ENCODE measurements at places on chromosomes 6 and 20.
A peak's percentile ranks its signal among the peaks of the same experiment; 100 is the strongest.

DNA sequence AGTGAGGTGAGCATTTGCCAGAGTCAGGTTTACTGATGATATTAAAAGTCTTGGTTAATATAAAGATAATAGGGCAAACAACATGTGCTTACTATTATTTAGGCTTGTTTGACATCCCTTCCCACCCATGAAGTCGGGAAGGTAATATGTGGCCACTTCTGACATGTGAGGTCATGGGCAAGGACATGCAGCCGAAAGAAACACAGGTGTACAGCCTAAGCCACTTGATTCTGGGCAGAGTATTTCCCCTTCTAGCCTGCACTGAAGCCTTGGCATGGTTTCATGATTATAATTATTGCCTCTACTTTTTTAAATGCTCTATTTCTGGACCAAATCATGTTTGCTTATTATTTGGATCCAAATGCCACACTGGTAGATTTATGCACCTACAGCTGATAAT lies 52.3 kb downstream of the TSPYL4 start:
- no peak for DNase-seq

- DNase-seq = no peak
These were observed 1.5 kb upstream of the CPNE5 start for GRCh38 chr6:36840432-36841403.

GRCh38 chr20:62816884-62817873 lies at the start of gene COL9A3:
Gene COL9A3, plus strand, starts transcription at chr20:62817050. Its CDS starts 15 bp downstream, at chr20:62817065.
- no peak for DNase-seq

- DNase-seq = no peak
These were observed 24.6 kb upstream of the RNF217 start for GRCh38 chr6:124937645-124938044.

DNA sequence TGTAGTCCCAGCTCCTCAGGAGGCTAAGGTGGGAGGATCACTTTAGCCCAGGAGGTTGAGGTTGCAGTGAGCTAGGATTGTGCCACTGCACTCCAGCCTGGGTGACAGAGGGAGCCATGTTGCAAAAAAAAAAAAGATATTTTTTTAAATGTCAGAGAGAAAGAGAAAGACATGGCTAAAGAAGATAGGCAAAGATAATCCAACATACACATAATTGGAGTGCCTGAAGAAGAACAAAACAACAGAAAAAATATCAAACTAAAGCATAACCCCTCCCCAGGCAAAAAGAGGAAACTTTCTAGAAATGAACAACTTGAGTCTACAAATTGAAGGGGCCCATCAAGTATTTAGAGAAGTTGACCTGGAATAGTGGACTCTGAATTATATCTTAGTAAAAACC lies 14.0 kb upstream of the GRM4 start:
- DNase-seq = peak; percentile 4

- DNase-seq = no peak
These were observed 13.4 kb downstream of the PTK7 start for GRCh38 chr6:43089467-43089866.
